ENCODE measurements at places on chromosomes 6 and 20.

- DNase-seq = no peak
These were observed at the start of gene NRM for GRCh38 chr6:30690403-30691207. NRM (minus strand) TSS chr6:30690984; CDS start chr6:30690974, 10 bp downstream.

DNA sequence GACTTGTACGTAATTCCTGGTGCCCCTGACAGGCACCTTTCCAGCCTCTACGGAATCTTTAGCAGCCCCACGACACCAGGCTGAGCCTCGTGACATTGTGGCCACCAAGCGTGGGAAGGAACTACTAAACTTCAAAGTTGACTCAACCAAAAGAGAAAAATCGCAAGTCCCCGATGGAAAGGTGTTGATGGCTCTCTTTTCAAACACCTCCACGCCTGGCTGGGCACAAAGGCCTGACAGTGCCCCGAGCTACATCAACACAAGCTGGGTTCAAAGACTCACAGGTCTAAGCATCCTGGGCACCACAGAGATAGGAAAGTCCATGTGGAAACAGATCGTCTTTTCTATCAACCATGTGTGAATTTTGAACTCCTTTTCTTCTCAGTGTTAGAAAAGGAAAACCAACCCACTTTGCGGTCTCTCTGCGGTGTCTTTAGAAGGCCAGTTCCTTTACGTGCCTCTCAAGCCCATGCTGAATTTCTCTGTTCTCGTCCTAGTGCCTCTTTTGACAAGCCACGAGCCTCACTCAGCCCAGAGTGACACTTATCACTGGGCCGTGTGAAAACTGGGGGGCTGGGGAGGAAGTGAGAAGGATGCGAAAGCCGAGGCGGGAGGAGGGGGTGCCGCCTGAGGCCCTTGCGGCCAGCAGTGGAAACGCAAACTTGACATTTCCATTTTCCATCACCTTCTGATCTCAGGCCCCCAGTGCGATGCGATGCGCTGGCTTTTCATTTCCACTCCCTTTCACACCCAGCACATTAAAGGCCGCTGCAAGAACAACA is 59.4 kb downstream of the GFOD1 start:
- peak; percentile 9 for DNase-seq

- DNase-seq = no peak
These were observed 71.0 kb downstream of the PLAGL1 start for GRCh38 chr6:143936778-143937667.

DNA sequence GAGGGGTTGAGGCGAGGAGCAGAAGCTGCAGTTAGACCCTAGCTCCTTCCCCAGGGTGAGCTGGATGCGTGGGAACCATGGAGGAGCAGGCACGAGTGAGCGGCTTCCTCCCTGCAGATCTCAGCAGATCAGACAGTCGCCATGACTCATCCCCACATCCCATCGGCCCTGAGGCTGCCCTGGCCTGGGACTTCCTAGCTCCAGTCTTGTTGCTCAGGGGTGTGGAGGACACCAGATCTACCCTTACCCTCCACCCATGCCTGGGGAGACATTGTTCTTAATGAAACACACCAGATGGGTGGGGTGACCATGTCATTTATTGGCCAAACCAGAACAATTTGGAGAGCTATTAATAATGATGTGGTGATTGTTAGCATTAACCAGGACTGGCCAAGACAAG is 36.3 kb upstream of the TGM2 start:
- no peak for DNase-seq
